ENCODE measurements at places on chromosomes 16 and 17. TPM values are rescaled to one million over a fixed set of nuclear protein-coding genes. Genes with fewer than 3 reads are reported as not detected.

The NLGN2 gene
- total RNA-seq: 45.2 TPM

The GCGR gene
- not detected for total RNA-seq

- no peak for DNase-seq
Measured at GRCh38 chr17:61659437-61659836, 68.4 kb upstream of the NACA2 start.

- no peak for DNase-seq
Measured at GRCh38 chr17:13996748-13997147, 72.6 kb upstream of the COX10 start.

DNA sequence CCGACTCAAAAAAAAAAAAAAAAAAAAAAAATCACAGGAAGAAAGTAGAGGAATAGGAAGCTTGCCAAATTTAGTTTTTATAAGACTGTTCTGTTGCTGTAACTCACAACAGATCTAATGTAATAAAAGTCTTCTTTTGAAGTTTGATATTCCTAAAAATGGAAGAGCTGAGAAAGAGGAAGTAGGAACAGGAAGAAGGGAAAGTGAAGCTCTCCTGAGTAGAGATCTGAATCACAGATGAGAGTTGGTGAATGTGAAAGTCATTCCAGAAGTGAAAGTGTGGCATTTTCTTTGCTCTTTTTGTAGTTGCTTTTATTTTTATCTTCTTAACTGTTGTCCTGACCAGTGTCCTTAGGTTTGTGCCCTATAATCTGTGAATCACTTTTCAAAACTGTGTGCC lies 2.1 kb downstream of the NMT1 start:
- DNase-seq: no peak

GRCh38 chr17:39939588-39940419 lies 12.3 kb downstream of the LRRC3C start:
- no peak for DNase-seq

DNA sequence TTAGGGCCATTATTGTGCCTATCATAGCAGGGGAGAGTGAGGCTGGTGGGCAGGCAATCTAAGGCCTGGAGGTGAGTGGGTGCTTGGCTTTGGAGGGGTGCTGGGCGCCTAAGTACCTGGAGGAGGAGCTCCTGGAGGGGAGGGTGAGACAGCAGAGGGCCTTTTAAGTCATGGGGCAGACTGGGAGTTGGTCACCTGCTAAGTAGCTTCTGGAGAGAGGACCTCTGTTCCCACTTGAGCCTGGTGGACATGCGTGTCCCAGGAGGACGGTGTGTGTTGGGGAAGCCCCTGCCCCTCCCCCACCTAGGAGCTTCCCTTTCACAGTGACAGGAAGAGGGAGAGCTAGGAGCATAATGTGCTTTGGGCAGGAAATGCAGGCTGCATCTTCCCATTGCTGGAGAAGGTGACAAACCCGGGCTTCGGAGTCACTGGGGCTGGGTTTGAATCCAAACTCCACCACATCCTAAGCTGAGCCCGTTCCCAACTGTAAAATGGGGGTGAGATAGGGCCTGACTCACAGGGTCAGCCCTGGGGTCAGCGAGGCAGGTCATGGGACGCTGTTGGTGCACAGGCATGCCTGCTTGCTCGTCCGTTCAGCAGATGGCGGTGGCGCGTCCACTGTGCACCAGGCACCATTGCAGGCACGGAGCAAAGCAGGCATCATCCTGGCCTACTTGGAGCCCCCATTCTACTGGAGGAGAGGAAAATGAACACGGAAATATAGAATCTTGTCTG lies 37.9 kb downstream of the CMIP start:
- no peak for DNase-seq

- no peak for DNase-seq
Measured at GRCh38 chr17:80586846-80587228, 42.2 kb downstream of the RPTOR start.

- DNase-seq: no peak
Measured at GRCh38 chr16:52433643-52434042, 113.3 kb downstream of the TOX3 start.
